Activated naive CD4-positive, alpha-beta T cell treated with anti-CD3 and anti-CD28 coated beads, Interleukin-2, amount 50 U/mL, for 72 hours (primary cell): ENCODE measurements at places on chromosomes 3 and 15.

DNA sequence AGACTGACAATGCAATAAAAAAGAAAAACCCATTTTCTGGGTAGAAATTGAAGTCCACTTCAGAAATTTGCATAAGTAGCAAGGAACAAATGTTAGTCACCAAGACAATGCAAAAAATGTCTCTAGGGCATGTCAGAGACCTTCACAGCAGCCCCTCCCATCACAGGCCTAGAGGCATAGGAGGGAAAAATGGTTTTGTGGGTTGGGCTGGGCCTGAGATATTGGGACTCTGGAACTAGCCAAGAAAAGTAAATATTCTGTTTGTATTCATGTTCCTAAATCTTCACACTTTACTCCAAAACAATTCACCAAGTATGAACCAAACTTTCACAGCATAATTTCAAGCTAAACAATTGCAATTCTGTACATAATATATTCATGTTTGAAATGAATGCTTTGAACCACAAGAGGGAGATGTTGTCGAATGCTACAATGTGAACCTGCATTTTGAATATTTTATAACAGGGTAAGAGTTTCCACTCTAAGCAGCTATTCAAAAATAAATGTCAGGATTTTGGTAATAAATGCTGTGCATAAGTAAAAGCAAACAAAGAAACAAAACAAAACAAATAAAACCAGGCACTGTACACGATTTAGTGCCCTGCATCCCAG lies 429.2 kb downstream of the OTOL1 start:
- no peak for DNase-seq

DNA sequence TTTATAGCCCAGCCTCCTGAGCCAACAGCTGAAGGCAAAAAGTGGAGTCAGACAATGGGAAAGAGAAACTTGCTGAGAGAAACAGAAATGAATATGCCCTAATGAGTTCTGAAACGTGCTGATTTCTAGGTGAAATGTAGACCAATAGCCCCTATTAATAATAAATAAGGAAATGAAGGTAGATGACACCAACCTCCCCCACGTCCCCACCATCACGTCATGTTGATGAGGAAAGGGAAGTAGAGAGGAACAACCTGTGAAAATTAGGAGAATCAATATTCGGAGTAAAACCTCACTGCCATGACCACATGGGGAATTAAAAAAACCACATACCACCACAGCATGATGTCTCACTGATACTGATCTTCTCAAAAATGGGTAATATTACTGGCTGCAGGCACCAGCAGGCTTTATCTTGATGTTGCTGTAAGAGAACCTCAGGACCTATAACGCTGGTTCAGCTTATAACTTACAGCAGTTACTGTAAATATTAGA lies 64.0 kb downstream of the KAT2B start:
- no peak for DNase-seq

DNA sequence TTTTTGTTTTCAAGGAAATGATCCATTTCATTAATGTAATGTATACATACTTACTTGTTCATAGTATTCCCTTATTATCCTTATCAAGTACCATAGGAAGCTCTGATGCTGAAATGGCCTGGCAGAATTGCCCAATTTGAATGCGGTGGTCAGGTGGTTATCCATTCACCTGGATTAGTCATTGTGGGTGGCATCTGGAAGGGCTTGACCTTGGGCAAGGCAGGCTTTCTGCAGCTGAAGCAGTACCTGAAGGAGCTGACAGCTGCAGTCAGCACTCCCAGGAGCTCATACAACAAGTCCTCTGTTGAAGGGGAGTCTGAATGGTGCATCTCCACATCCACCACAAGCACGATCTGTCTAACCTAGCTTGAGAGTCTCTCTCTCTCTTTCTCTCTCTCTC lies 12.2 kb upstream of the IQCF5 start:
- no peak for DNase-seq

GRCh38 chr3:150520408-150520807 lies 25.9 kb downstream of the SERP1 start:
- no peak for DNase-seq

GRCh38 chr3:119098619-119099222 lies 47.2 kb upstream of the TEX55 start:
- DNase-seq = no peak

DNA sequence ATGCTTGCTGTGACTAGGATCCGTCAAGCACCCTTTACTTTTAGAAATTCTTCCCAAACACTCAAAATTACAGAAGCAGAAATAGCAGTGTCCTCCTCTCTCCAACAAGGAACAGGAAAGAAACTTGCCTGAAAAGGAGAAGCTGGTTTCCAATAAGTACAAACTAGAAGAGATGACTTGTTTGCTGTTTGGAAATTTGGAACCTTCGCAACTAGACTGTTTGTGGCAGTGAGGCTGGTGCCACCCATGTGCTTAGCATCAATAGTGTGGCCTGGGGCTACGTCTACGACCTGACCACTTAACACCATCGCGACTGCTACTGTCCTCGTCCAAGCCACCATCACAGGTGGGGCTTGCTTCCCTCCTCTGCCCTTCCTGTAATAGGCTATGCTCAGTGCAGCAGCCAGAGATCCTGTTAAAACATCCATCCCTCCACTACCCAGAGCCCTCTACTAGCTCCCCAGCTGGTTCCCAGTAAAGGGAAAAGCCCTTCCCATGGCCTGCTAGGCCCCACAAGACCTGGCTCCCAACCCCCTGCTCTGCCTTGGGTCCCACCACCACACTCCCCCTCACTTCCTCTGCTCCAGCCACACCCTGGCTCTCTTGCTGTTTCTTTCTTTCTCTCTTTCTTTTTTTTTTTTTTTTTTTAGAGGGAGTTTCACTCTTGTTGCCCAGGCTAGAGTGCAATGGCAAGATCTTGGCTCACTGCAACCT lies 52.6 kb upstream of the CCR2 start:
- DNase-seq = no peak

GRCh38 chr15:99446565-99447496 lies 119.0 kb upstream of the MEF2A start:
- DNase-seq = peak; percentile 37

DNA sequence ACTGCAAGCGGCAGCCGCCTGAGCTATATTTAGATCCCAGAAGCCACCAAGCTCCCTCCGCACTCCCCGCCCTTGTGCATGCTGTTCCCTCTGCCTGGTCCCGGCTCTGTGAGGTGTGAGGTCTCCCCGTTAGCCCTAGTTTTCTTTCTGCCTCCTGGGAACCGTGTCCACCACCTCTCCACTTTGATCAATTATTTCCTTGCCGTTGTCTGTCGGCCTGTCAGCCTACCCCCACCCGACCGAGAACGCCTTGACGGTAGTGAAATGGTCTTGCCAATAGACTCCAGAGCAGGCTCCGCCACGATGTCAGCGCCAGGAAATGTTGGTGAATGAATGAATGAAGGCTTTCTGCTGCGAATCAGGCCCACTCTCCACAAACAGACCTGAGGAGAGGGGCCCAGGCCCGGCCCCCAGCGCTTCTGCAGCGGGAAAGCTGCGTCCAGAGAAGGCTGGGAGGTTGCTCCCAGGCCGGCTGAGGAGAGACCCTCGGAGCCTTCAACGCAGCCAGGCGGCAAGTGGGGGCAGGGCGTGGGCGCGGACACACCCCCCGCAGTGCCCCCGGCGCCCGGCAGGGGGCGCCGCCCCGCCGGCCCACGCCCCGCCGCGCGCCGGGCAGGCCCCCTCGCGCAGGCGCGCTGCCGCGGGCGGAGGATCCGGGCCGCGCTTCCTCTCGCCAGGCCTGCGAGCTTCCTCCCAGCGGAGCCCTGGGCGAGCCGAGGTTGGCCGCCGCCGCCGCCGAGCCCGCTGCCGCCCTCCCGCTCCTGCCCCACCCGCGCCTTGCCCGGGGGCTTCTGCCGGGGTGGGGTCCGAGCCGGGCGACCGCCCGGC lies at the start of gene CSK:
Gene CSK (plus strand): TSS at position 650 of the 828 bp plus-strand sequence. CDS start 16,218 bp downstream, outside the sequence.
- DNase-seq = peak; percentile 86

GRCh38 chr3:122665226-122665786 lies 15.3 kb upstream of the PARP14 start:
- no peak for DNase-seq

DNA sequence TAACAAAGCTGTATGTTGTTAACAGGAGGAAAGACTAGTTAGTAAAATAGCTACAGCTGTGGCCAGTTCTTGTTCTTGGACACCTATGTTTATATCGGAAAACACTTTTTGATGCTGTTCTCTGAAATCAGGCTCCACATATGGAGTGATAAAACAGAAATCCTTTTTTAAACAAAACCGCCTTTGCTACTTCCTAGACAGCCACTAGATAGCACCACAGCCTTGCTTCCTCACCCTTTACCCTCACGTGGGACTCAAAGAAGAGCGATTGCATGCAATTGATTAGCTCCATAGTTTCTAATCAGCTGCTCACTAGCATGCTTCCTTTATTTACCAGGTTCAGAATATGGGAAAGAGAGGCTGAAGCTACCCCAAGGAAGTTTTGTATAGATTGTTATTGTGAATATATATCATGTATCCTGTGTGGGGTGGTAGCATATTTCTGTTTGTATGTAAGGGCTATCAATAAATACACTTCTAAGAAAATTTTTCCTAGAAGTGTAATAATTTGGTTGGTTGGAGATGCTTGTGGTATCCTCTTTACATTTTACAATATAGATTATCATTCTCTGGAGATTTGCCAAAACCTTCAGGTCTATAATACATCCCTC lies 4.3 kb upstream of the MTFMT start:
- no peak for DNase-seq

GRCh38 chr3:100006570-100007271 lies 107.6 kb downstream of the FILIP1L start:
- no peak for DNase-seq

GRCh38 chr15:40335938-40336743 lies 4.6 kb downstream of the CCDC9B start:
- no peak for DNase-seq

DNA sequence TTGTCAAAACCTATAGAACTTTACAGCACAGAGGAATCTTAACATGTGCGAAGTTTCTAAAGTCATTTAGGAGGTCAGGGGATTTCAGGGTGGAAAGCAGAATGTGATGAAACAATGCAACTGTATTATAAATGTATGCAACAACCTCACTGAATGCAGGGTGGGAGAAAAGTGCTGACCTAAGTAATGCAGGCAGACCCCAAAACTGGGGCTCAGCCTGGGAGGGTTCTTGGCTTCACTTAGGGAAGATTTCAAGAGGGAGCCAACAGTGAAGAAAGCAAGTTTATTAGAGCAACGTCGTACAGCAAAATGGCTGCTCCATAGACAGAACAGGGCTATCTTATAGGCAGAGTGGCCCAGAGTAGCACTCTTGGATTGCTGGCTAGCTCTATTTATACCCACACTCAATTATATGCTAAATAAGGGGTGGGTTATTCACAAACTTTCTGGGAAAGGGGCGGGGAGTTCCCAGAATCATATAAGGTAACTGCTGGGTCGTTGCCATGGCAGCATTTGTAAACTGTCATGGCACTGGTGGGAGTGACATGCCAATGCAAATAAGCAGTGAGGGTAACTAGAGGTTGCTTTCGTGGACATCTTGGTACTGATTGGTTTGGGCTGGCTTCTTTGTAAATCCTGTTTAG lies 14.2 kb upstream of the CAND2 start:
- DNase-seq = no peak
